Effector memory CD8-positive, alpha-beta T cell (primary cell): ENCODE measurements at places on chromosomes 2 and 18.

DNA sequence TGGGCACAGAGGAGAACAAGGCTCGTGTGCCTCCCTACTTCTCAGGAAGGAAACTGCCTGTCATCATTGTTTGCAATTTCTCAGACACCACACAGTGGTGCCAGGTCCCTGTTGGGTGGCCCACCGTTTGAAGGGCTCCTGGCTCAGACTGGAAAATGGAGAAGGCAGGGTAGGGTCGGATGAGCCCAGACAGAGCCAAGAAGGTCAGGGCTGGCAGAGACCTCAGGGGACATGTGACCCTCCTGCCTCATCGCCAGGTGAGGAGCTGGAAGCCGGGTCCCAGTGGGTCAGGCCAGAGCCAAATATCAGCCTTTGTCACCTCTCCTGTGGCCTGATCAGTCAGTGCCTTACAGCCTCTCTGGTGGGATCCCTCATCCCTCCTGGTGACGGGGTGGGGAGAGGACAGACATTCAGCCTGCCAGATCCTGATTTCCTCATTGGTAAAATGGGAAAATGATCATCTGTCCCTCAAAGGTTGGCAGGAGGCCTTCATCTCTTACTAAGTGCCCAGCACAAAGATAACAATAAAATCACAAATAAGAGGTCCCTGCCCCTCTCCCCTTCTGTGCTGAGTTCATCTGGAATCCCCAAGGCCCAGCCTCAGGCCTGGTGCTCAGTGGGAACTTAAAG lies 117.6 kb downstream of the CAPN13 start:
- no peak for DNase-seq

DNA sequence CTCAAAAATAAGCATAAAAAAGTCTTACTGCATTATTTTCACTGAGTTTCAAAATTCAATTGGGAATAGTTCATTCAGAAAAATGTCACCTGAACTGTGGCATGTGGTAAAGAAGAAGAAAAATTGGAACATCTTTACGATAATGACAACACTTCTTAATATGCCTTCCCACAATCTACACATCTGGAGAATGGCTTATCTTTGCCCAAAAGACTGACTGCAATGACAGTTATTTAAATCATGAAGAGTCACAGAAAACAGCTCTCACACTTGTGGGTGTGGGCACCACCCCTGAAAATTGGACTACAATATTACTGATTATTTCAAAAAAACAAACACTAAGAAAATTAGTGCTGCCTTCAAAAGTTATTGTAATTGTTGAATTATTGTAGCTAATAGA lies 152.3 kb downstream of the USP34 start:
- DNase-seq: no peak

DNA sequence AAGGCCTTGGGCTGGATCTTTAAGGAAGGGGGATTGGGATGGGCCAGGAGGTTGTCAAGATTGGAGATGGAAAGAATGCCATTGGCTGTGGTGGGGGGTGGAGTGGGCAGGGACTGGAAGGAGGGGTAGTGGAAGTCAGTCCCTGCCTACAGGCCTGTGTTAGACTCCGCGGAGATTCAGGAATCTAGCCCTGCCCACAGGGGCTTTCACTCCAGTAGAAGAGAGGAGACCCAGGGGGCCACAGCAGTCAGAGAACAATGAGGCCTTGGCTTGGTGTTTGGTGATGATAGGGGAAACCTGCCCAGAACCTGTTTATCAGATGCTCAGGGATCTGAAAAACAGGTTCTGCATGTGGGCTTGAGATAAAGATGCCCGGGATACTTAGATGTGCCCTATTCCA lies 6.1 kb downstream of the STEAP3 start:
- DNase-seq: no peak

- DNase-seq: no peak
Measured at GRCh38 chr2:6574121-6574520, 291.6 kb downstream of the CMPK2 start.

GRCh38 chr18:7102131-7102530 lies 15.5 kb downstream of the LAMA1 start:
- DNase-seq: no peak

DNA sequence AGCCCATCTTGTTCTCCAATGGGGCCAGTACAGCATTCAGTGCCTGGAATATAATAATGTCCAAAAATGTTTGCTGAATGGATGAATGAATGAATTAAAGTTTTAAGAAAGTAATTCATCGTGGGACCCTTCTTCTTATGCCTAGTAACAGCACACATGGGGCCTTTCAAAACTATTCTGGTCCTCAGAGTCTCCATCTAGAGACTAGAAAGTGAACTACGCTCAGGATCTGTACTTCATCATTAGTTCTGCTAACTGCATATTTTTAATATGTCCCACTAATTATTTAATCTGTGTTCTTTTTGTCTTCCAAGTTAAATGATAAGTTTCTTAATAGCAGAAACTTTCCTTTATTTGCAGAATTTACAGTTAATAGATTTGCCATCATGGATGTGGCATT lies 172.5 kb downstream of the SMAD2 start:
- DNase-seq: no peak

DNA sequence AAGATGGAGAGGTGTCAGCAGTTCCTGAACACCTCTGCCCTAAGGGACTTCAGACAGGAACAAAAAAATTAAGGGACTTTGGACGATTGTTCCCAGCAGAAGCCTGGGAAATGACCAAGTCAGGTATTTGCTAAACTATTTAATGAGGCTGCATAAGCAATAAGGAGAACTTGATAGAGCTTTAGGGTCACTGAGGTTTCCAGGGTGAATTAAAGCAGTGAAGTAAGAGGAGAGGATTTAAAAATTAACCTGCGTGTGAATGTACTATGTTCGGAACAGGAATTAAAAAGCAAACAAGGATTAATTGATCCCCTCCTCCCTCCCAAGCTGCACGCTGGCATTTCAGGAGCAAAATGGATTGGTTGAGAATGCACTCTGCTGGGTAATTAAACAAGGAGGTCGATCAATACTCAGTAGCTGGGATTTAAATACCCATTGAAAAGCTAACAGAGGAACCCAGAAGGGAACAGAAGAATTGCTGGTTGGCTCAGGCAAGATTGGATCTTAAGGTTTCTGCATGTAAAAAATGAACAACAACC lies 157.2 kb downstream of the RNF152 start:
- DNase-seq: no peak

- DNase-seq: no peak
Measured at GRCh38 chr2:158893026-158893425, 75.4 kb upstream of the TANC1 start.

- DNase-seq: no peak
Measured at GRCh38 chr2:12202313-12203075, 456.1 kb downstream of the LPIN1 start.

- DNase-seq: no peak
Measured at GRCh38 chr2:127657232-127657595, 11.3 kb downstream of the GPR17 start.

- no peak for DNase-seq
Measured at GRCh38 chr2:176261136-176261535, 8.1 kb upstream of the MTX2 start.

DNA sequence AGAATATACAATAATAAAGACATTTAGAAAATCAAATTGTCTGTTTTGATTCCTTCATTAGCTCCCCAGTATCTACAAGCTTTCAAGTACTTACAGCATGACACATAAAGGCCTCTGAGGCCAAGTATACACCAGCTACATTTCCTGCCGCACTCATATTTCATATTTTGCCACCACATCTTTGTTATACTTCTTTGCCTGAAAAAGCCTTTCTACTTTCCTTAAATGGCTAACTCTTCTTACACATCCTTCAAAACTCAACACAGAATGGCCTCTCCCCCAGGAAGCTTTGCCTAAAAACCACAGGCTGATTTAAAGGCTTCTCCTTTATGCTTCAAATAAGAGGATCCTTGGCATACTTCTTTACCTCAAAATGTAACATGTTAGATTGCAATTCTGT lies 4.5 kb downstream of the STK17B start:
- DNase-seq: no peak

GRCh38 chr2:141109633-141110032 lies 1021.2 kb downstream of the LRP1B start:
- DNase-seq: no peak

GRCh38 chr2:54394392-54394791 lies 61.7 kb upstream of the SPTBN1 start:
- DNase-seq: peak; percentile 2

DNA sequence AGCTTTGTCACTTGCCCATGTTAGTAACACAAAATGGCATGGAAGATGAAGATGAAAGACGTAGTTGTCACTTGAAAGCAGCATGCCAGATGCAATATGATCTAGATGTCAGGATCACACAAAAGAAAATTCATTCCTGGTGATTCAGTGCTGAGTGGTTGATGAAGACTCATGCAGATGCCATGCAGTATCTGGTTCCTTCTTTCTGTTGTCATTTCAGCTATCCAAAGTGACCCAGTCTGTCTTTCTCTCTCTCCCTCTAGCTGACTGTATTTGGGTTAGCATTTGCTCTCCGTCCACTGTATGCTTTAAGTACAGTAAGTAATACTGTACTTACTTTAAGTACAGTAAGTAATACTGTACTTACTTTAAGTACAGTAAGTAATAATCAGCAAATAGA lies 50.4 kb downstream of the TTN start:
- DNase-seq: no peak

DNA sequence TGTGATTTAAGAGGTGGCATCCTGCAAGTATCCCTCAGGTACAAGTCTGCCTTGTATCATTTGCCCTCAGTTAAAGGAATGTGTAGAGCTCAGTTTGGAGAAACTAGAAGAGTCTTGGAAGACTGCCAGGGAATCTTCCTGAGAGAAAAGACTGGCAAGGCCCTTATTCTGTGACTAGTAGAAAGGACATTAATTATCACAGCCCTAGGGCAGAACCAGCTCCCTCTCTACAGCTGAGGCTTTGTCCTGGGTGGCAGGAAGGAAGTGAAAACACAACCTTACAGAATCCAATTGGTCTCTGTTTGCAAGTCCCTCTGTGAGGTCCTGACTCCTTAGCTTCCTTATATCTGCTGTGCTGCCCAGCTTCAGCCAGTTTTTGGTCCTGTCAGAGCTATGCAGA lies 385.9 kb upstream of the CYRIA start:
- DNase-seq: no peak

- DNase-seq: no peak
Measured at GRCh38 chr2:172582656-172583055, 26.8 kb downstream of the PDK1 start.

DNA sequence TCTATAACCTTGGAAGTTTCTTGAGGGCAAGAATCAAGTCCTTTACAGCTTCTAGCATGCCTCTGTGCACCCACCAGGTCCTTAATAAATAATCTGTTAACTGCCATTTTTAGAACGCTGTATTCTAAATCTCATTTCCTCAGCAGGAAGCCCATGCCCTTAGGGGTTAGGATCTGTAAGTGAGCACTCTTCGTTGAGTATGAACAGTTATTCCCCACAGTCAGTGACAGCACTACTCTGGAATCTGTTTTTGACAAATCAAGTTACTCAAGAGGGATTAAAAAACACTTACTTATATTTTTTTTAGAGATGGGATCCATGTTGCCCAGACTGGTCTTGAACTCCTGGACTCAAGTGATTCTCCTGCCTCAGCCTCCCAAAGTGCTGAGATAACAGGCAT lies 14.6 kb downstream of the PAIP2B start:
- no peak for DNase-seq

- DNase-seq: no peak
Measured at GRCh38 chr2:74164761-74165160, 13.9 kb downstream of the MOB1A start.

DNA sequence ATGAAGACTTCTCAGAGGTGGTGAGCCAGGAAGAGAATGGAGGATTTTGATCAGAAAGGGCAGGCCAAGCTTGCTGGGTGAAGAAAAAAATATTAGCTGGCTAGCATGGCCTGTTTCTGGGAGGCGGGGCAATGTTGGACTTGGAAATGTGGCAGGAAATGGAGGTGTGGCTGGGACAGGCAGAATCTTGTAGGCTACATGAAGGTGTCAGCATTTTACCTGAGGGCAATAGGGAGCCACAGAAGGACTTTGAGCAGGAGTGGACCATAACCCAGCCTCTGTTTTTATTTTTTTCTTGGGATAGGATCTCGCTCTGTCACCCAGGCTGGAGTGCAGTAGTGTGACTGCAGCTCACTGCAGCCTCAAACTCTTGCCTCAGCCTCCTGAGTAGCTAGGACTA lies 31.7 kb downstream of the EMX1 start:
- DNase-seq: no peak

GRCh38 chr2:169354244-169354643 lies 8.1 kb downstream of the LRP2 start:
- DNase-seq: no peak

- no peak for DNase-seq
Measured at GRCh38 chr2:219648176-219648575, 20.7 kb downstream of the SLC4A3 start.

DNA sequence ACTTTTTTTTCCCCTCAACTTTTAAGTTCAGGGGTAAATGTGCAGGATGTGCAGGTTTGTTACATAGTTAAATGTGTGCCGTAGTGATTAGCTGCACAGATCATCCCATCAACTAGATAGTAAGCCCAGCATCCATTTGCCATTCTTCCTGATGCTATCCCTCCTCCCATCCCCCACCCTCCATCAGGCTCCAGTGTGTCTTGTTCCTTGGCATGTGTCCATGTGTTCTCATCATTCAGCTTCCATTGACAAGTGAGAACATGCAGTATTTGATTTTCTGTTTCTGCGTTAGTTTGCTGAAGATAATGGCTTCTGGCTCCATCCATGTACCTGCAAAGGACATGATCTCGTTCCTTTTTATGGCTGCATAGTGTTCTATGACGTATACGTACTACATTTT lies 47.2 kb upstream of the STON1 start:
- DNase-seq: no peak

DNA sequence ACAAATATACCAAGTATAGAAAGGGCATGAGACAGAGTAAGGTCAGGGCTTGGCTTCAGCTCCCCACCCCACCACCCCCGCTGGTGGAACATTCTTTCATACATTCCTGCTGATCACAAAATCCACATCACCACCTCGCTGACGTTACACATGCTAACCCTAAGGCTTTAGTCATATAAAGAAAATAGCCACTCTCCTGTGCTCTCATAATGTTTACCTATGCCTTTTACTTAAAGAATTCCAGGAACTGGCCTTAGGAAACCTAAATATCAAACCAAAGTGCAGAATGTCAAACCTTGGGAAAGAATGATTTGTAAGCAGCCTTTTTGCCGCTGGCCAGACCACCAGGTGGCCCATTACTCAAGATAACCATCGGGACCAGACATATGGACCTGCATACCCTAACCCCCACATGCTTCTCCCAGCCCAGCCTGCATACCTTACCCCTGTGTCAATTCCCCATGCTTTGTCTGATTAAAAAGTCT lies 136.3 kb upstream of the SLC39A10 start:
- DNase-seq: no peak

- no peak for DNase-seq
Measured at GRCh38 chr18:37578886-37579513, 13.4 kb upstream of the CELF4 start.

GRCh38 chr18:46481048-46481846 lies 175.8 kb downstream of the LOXHD1 start:
- peak; percentile 53 for DNase-seq
